ENCODE measurements at places on chromosomes 3 and 15. TPM values are rescaled to one million over a fixed set of nuclear protein-coding genes. Genes with fewer than 3 reads are reported as not detected.

XPC gene
- total RNA-seq: 36.7 TPM

HRH1 gene
- total RNA-seq: 22.4 TPM

ZNF774 gene
- 6.1 TPM for total RNA-seq

MAP6D1 gene
- total RNA-seq: 1.7 TPM

EPHA3 gene
- total RNA-seq: 19.3 TPM

NDUFAF3 gene
- total RNA-seq: 60.6 TPM

RBMS3 gene
- 203 TPM for total RNA-seq

BUB1B gene
- total RNA-seq: 0.84 TPM

LRRC31 gene
- not detected for total RNA-seq

GRCh38 chr3:178181088-178181487, 355.1 kb upstream of the KCNMB2 start:
- no peak for DNase-seq

- DNase-seq: no peak
Measured at GRCh38 chr15:50277370-50277769, 11.8 kb upstream of the HDC start.

GRCh38 chr15:25175789-25176615, 221.2 kb downstream of the SNRPN start:
- DNase-seq: peak; percentile 62

DNA sequence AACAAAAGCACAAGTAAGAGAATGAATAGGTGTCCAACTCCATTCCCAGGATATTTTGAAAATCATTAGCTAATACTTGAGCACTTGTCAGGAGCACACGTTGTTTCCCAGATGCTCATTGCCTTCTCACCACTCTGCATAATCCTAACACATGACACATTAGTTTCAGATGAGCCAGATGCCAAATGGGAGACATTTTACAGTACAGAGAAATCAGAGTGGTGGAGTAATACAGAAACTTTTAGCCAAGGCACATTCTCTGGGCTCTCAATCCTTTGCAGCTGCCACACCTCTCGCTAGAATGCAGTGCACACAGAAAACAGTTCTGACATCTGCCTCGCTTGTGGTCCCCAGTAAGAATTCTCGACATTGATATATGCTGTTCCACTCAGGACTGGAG, 76.6 kb downstream of the P3H2 start:
- DNase-seq: no peak

DNA sequence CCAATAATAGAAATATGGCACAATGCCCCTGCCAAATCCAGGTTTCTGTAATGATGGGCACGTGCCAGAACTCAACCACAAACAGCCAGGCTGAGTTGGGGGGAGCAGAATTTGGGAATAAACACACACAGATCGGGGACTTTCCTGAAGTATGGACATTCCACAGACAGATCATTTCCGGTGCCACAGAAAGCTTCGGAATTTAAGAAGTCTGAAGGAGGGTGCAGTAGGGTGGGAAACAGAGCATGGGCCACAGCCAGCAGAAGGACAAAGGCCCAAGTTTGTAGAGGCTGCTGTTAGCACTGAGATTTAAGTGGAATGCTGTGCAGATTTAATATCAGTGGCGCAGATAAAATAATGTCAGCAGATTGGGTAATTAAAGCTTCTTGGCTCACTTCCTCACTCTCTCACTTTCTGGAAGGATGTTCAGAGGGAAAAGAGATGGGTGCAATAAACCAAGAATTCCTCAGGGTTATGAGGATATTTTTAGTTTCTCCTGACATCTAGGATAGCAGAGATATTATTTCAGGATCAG, 67.4 kb downstream of the MYLK start:
- DNase-seq: no peak

DNA sequence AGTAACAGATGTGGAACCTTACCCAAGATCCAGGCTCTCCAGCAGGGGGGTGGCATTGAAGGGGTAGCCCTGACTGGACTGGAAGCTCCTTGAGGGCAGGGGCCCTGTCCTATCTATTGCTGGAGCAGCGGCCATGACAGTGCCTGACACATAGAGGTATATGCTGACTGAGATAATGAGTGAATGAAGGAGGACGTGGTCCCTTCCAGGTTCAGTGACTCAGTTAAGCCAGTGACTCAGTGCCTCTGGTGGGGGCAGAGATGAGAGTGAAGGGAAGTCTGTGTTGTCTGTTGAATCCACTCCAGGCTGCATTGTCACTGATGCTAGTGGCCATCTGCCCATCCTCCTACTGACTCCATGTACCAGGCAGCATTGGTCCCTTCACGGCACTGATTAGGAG, 13.0 kb upstream of the CTXND1 start:
- no peak for DNase-seq
